Caco-2 (cell line): ENCODE measurements at places on chromosomes 4 and X. TPM values are rescaled to one million over a fixed set of nuclear protein-coding genes. Genes with fewer than 3 reads are reported as not detected.
A peak's percentile ranks its signal among the peaks of the same experiment; 100 is the strongest.

Gene POLN
- total RNA-seq: 1.2 and 1.6 TPM in 2 replicates

Gene RPA4
- 0.39 and 0.75 TPM in 2 replicates for total RNA-seq

Gene SSX2
- not detected in 2 replicates for total RNA-seq

Gene TENM3
- total RNA-seq: 94.7 and 101 TPM in 2 replicates

Gene AMER1
- 11.0 and 11.8 TPM in 2 replicates for total RNA-seq

Gene FAM53A
- total RNA-seq: 4.1 and 5.2 TPM in 2 replicates

Gene F8A3
- 7.5 and 8.5 TPM in 2 replicates for total RNA-seq

Gene ZDHHC15
- not detected in 2 replicates for total RNA-seq

Gene TBX22
- not detected in 2 replicates for total RNA-seq

- H3K27ac ChIP-seq: no peak overlapping the region
- no peak for DNase-seq
- no peaks in the 10 kb centered on the region for H3K36me3 ChIP-seq
- no peaks in the 10 kb centered on the region for H3K27me3 ChIP-seq
- no peak overlapping the region for H3K4me3 ChIP-seq
These were observed 50.3 kb downstream of the FGFRL1 start for GRCh38 chr4:1061760-1062159.

DNA sequence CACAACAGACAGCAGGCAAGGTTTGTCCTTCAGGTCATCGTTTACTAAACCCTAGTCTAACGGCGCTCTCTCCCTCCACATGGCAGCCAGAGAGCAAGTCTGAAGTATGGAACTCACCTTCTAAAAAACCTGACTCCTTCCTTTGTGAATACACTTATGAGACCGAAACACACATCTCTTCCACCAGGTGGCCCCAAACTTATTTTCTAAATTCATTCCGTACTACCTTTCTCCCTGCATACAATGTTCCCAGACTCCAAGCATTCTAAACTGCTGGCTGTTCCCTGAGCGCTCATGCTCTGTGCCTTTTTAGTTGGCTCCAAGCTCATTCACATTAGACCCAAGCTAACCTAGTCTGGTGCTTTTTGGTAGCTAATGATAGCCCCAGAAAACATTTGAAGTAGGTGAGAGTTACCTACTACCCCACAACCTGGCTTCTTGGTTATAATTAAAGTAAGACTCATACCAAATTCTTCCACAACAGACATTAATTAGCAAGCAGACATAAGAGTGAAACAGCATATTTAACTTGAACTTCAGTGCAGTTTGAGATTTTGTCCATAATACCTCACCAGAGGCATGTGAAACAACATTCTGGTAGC is 67.6 kb upstream of the DCLK2 start:
- H3K4me3 ChIP-seq: no peak overlapping the region
- no peaks in the 10 kb centered on the region for H3K36me3 ChIP-seq
- peak; percentile 42 for DNase-seq
- H3K27me3 ChIP-seq: no peaks in the 10 kb centered on the region; the same call in none of the 2 replicates
- H3K27ac ChIP-seq: no peak overlapping the region

GRCh38 chr4:10599574-10599973 is 85.0 kb downstream of the CLNK start:
- no peak for DNase-seq
- H3K4me3 ChIP-seq: no peak overlapping the region
- no peak overlapping the region for H3K27ac ChIP-seq
- no peaks in the 10 kb centered on the region for H3K27me3 ChIP-seq
- no peaks in the 10 kb centered on the region for H3K4me1 ChIP-seq
- no peaks in the 10 kb centered on the region for H3K36me3 ChIP-seq

DNA sequence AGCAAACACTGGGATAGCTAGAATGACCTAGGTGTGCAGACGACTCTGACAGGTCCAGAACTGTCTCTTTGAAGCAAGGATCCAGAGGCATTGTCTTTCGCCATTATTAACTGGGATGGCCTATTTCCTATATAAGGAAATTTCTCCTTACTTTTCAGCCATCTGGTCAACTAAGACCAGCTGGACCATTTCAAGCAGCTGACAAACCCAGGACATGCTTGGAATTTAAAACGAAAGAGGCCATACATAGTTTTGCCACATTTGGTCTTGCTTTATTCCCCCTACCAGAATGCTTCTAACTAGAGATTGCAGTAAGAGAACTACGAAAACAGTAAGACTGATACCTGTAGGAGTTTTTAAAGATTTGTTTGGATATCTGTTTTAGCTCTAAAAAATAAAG is 87.0 kb downstream of the GLRA2 start:
- H3K4me1 ChIP-seq: no peaks in the 10 kb centered on the region
- no peak for DNase-seq
- H3K27me3 ChIP-seq: no peaks in the 10 kb centered on the region
- H3K36me3 ChIP-seq: no peaks in the 10 kb centered on the region
- H3K4me3 ChIP-seq: no peak overlapping the region
- no peak overlapping the region for H3K27ac ChIP-seq

GRCh38 chr4:181971411-181971810 is 271.8 kb upstream of the TENM3 start:
- no peak for DNase-seq
- H3K27me3 ChIP-seq: no peaks in the 10 kb centered on the region
- H3K36me3 ChIP-seq: no peaks in the 10 kb centered on the region
- no peaks in the 10 kb centered on the region for H3K4me1 ChIP-seq
- H3K4me3 ChIP-seq: no peak overlapping the region

DNA sequence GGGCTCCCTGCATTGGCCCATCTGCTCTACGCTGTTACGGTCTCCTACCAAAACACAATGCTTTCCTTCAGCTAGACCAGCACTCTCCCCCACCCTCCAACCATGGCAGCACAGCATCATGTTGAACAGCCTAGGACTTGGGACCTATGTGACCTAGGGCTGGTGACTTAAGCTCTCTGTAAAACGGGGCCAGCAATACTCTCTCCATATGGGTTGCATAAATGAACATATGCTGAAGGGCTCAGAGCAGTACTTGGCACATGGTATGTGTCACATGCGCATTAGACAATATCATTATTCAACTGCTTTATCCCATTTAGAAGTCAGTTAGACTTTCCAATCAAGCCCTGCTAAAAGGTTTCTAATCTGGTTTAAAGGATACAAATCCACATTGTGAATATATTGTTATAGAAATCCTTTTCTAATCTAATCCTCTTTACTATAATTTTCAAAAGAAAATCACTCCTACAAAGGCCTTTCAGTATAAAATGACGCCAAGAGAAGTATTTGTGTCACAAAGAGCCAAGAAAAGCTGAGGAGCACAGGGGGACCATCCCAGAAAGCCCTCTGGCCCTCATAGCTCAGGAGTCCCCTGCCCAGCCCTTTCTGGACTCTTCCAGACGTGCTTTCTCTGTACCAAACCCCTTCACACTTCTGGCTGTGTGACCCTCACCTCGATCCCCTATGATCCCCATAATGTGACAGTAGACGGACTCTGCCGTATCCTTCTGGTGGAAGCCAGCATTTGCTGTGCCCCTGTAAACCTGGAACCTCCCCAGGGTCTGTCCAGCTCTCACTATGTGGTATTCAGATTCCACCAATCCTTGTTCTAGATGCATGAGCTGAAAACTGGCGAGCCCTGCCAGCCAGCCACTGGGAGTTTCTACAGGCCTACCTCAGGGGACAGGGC is 42.3 kb downstream of the NSG1 start:
- H3K27me3 ChIP-seq: no peaks in the 10 kb centered on the region
- no peak overlapping the region for H3K4me3 ChIP-seq
- 0 out of 2 replicates have a peak, but pooled peaks cover 2% of the 10 kb centered on the region for H3K36me3 ChIP-seq
- peaks cover 4% of the 10 kb centered on the region; the same call in 1 of the 2 replicates for H3K4me1 ChIP-seq
- DNase-seq: no peak

GRCh38 chrX:40303256-40304077 is 205.7 kb upstream of the BCOR start:
- H3K4me1 ChIP-seq: peaks cover 26% of the 10 kb centered on the region
- H3K27ac ChIP-seq: no peak overlapping the region
- no peaks in the 10 kb centered on the region for H3K27me3 ChIP-seq
- no peaks in the 10 kb centered on the region for H3K36me3 ChIP-seq
- H3K4me3 ChIP-seq: no peak overlapping the region

- DNase-seq: no peak
- no peaks in the 10 kb centered on the region for H3K36me3 ChIP-seq
- no peak overlapping the region for H3K27ac ChIP-seq
- H3K4me1 ChIP-seq: no peaks in the 10 kb centered on the region
These were observed 349.2 kb upstream of the NOCT start for GRCh38 chr4:138666366-138666765.

DNA sequence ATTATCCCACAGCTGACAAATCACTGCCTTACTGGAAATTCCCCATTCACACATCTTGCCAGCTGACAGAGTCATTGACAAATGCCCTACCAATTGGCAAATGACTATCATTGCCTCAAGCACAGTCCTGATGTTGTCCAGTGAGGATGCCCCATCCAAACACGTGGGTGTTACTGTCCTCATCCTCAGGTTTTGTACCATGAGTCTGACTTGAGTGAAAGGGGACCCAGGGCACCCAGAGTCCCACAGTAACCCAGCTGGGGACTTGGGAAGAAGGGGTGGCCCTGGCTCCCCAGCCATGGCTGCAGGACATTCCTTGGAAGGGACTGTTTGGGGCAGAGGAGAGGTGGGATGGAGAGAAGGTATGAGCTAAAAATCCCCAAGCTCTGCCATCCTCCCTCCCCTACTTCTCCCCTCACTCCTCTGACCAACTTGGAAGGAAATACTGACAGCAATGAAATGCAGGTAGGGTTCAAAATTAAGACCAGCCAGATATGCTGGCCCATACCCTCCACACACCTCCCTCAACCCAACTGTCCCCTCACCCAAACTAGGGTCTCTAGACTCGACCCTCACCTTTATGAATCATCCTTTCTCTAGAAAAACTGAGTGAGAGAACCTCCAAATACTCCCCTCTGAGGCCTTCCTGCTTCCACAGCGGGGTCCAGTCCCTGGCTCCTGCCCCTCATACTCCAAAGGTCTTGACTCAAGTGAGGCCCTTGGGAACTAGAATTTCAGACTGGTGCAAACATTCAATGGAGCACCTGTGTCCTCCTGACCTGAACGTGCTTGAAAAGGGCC is 5.1 kb downstream of the TIMP1 start:
- no peak overlapping the region for H3K27ac ChIP-seq
- no peaks in the 10 kb centered on the region for H3K27me3 ChIP-seq
- H3K36me3 ChIP-seq: no peaks in the 10 kb centered on the region
- H3K4me3 ChIP-seq: no peak overlapping the region

- H3K27ac ChIP-seq: peak overlapping the region; percentile 89
- peak overlapping the region; percentile 83 for H3K4me3 ChIP-seq
- no peak for DNase-seq
- no peaks in the 10 kb centered on the region for H3K27me3 ChIP-seq
These were observed 1.6 kb downstream of the TBC1D14 start for GRCh38 chr4:6910960-6911874.

DNA sequence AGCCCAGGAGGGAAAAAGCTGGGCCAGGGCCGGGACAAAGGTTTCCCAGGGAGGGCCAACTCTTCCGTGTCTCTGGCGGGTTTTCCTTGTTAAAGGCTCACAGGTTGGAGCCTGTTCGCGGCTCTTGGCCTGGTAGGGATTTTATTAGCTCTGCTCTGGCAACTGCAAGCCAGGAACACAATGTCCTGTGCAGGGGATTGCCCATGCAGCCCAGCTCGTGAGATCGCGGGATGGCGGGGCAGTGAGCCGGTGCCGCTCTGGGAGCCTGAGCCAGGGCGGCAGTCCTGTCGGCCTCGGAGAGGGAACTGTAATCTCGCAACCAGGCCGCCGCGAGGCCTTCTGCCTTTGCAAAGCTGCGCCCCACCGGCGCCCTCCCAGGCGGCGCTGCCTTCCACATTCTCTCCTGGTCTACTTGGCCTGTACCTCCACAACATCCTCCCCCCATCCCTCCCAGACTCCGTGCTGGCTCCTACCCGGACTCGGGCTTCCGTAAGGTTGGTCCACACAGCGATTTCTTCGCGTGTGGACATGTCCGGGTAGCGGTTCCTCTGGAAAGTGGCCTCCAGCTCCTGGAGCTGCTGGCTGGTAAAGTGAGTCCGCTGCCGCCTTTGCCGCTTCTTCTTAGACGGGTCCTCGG is 2.1 kb downstream of the PITX2 start:
- peaks cover 31% of the 10 kb centered on the region for H3K4me1 ChIP-seq
- peak overlapping the region; percentile 58 for H3K4me3 ChIP-seq
- H3K27me3 ChIP-seq: no peaks in the 10 kb centered on the region
- peak; percentile 81 for DNase-seq
- peaks cover 6% of the 10 kb centered on the region for H3K36me3 ChIP-seq

DNA sequence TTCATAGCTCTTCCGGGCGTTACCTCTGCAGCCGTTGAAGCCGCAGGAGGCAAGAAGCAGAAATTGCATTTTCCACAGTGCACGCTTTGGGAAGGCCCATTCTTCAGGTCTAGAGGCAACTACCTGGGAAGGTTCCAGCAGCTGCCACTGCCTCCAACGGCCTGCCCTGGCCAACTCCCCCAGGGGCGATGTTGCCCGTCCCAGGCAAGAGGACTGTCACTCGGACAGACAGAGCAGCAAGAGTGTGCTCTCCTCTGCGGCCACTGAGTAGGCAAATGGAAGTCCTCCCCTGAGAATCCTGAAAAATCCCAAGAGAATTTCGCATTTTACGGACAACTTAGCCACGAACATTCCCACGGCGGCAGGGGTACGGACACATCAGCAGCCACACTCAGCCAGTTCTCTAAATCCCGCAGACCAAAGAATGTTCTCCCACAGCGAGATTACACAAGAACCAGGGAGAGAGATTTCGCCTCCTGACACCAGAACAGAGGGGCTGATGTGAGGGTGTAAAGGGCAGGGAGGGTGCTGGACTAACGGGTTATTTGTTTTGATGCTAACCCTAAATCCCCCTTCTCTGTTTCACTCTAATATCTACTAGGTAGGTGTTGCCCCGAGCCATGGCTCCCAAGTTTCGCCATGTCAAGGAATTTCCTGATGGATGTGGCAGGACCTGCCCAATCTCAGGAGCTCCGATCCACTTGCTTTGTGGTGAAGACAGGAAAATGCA is 63.8 kb downstream of the SEPSECS start:
- H3K27ac ChIP-seq: no peak overlapping the region
- no peak for DNase-seq
- no peak overlapping the region for H3K4me3 ChIP-seq
- no peaks in the 10 kb centered on the region for H3K27me3 ChIP-seq
- no peaks in the 10 kb centered on the region for H3K36me3 ChIP-seq

DNA sequence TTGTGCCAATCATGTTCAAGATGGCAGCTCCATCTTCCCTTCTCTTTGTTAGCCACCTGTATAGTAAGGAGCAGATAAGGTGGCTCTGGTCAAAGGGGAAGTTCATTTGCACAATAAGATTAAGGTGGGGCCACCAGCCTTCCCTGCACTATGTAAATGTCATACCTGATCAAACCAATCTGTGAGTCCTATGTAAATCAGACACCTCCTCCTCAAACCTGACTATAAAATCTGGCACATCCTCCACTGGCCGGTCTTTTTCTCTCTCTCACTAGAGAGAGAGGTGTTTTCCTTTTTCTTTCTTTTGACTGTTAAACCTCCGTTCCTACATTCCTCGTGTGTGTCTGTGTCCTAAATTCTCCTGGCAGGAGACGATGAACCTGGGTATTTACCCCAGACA is 572.5 kb upstream of the AADAT start:
- H3K36me3 ChIP-seq: no peaks in the 10 kb centered on the region
- no peak overlapping the region for H3K27ac ChIP-seq
- no peaks in the 10 kb centered on the region for H3K4me1 ChIP-seq
- H3K4me3 ChIP-seq: no peak overlapping the region
- no peak for DNase-seq

- no peaks in the 10 kb centered on the region for H3K4me1 ChIP-seq
- no peak for DNase-seq
- H3K27me3 ChIP-seq: no peaks in the 10 kb centered on the region
- no peak overlapping the region for H3K4me3 ChIP-seq
- H3K27ac ChIP-seq: no peak overlapping the region
These were observed 120.4 kb downstream of the PARM1 start for GRCh38 chr4:75053352-75053751.

- H3K4me3 ChIP-seq: no peak overlapping the region
- H3K36me3 ChIP-seq: no peaks in the 10 kb centered on the region
- H3K27ac ChIP-seq: no peak overlapping the region
- H3K27me3 ChIP-seq: no peaks in the 10 kb centered on the region
These were observed 29.6 kb downstream of the CXCL13 start for GRCh38 chr4:77635246-77635645.
